ENCODE measurements at places on chromosomes 7 and 10.

DNA sequence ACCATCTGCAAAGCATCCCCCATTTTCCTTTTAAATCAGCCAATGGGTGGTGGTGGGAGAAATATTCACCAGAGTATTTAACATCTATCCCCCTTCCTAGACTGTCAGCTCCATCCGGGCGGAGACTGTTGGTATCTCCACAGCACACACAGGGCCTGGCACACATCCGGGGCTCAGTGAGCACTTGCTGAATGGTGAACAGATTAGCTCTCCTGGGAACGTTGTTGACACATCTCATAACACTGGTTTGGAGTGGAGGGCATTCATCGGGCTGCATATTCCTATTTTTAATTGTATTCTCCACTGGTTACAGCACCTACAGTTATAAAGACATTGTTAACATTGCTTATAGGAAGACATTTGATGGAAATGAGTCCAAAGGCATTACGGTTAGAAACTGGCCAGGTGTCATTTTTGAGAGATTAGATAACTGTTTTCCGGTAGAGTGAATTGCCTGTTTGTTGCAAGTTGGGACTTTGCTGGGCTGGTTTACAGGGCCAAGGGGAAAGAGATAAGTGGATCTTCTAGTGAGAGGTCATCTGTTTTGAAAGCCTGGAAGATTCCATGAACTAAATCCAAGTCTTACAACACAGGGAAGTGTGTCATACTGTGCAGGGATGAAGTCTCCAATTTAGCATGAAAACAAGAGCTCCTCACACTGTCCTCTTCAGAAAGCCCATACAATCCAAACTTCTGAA is 101.8 kb downstream of the EGFR start:
- H3K4me3 ChIP-seq = no peak overlapping the region
- H3K36me3 ChIP-seq = no peaks in the 10 kb centered on the region
- peaks cover 14% of the 10 kb centered on the region for H3K4me1 ChIP-seq
- DNase-seq = no peak
- no peaks in the 10 kb centered on the region for H3K27me3 ChIP-seq

- no peak for DNase-seq
- no peaks in the 10 kb centered on the region for H3K4me1 ChIP-seq
- H3K4me3 ChIP-seq = no peak overlapping the region
- no peak overlapping the region for H3K27ac ChIP-seq
These were observed 1064.9 kb downstream of the NXPH1 start for GRCh38 chr7:9498303-9498702.

DNA sequence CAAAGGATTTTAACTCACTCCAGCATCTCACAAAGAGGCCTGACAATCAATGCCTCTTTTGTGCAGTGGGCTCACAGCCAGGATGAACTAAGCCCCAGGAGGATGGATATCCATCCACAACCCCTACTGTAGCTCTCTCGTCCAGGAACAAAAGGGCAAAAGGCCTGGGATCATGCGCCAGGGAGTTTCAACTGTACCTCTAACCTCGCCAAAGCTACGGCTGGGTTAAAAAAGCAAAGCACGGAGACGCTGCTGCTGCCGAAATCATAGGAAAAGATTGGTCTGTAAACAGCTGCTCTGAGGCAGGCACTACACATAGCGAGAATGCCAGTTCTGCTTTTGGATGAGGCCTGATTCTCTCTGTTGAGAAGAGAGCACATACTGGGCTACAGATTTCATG is 32.1 kb downstream of the VSTM4 start:
- no peaks in the 10 kb centered on the region for H3K36me3 ChIP-seq
- no peak overlapping the region for H3K4me3 ChIP-seq
- DNase-seq = no peak
- no peak overlapping the region for H3K27ac ChIP-seq
- no peaks in the 10 kb centered on the region for H3K27me3 ChIP-seq

- H3K36me3 ChIP-seq = no peaks in the 10 kb centered on the region
- DNase-seq = peak; percentile 13
- H3K4me1 ChIP-seq = no peaks in the 10 kb centered on the region
- no peak overlapping the region for H3K4me3 ChIP-seq
- H3K27ac ChIP-seq = no peak overlapping the region
- no peaks in the 10 kb centered on the region for H3K27me3 ChIP-seq
These were observed 33.7 kb downstream of the SCRN1 start for GRCh38 chr7:29955799-29956486.

Measured in transverse colon (tissue), 4 donors.